ENCODE measurements at places on chromosomes 2 and 18.

DNA sequence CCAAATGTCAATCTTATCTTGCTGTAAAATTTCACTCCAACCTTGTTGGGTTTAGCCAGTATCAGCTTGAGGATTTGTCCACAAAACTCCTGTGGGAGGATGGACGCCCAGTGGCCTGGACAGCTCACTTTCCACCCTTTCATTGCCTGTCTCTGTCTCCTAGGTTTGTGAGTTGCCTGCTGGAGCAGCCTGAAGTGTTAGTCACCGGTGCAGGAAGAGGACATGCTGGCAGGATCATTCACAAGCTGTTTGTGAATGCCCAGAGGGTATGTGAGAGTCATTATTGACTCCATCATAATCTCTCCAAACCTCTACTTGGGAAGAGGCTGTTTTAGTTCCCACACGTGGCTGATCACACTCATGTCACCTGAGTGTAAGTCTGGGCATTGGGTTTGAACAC lies 112.3 kb downstream of the RAB3GAP1 start:
- DNase-seq = no peak

DNA sequence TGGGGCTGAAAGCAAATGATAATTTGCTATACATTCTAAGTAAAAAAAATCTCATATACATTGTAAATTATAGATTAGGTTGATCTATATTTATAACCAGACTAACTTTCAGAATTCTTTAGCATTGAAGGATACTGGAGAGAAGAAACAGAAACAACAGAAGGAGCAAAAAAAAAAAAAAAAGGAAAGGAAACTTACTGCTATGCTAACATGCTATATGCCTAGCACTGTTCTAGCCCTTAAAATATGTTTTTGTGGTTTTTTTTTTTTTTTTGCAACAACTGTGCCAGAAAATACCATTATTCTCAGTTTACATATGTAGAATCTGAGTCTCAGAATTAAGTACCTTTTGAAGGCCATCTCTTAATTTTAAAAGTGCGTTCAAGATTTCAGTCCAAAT lies 204.9 kb upstream of the MC4R start:
- no peak for DNase-seq

DNA sequence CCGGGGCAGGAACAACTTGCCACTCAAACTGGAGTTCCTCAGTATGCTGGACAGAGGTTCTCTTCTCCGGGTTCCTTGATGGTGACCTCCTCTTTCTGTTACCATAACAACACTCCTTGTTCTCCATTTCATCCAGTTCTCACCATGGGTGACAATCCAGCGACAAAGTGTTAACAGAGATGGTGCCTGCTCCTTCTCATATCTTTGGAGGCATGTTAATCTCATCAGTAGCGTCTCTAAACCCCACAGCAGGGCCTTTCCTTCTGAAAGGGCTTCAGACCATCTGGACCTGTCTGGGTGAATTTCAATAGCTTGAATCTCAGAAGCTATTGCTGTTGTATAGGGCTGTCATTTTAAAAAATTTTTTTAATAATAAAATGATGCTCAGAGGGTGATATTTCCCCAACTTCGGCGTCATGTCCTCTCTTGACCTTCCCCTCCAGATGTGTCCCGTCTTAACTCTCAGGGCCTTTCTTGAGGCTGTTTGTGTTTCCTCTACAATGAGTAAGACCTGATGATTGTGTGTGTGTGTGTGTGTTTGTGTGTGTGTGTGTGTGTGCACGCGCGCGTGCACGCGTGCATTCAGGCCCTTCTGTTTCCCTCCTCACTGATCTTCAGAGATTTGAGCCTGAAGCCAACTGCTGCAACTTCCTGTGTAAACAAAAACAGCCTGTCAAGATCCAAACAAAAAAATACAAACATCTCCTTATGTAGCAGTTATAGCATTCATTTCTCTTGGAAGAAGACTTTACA lies 24.3 kb upstream of the CETN1 start:
- no peak for DNase-seq

DNA sequence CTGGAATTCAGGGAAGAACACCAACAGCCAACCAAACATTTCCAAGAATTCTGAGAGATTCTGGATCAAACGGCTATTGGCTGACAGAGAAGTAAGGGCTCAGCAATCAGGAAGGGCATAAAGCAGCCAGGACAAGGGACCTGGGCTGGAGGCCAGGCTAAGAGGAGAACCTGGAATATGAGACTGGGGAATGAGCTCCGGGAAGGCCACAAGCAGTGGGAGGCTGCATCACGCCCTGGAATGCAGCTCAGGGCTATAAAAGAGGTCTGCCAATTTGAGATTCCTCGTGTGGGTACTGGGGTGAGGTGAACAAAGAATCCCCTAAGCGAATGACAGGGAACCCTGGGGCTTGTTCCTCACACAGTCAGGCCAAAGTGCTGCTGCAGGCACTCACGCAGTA lies 60.4 kb downstream of the ANO7 start:
- no peak for DNase-seq

DNA sequence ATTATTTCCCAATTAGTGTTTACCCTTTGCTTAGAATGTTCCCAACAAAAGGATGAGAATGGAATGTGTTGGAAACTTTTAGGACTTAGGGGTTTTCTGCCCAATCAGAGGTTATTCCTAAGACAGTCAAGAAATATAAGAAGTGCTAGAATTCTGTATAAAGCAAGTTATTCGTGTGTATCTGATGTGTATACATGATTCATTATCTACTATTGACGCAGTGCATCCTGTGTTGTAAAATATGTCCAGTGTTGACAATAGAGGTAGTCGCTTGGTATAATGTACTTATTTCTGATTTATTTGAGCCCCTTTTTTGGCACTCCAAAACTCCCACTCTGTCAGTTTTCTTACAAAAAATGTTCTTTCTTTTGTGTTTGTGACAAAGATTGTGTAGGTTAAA lies 881 bp downstream of the PIKFYVE start:
- DNase-seq = no peak

GRCh38 chr2:109062145-109062858 lies 66.7 kb upstream of the SH3RF3 start:
- no peak for DNase-seq

- no peak for DNase-seq
These were observed 1277.0 kb upstream of the SLC39A10 start for GRCh38 chr2:194380011-194380410.

DNA sequence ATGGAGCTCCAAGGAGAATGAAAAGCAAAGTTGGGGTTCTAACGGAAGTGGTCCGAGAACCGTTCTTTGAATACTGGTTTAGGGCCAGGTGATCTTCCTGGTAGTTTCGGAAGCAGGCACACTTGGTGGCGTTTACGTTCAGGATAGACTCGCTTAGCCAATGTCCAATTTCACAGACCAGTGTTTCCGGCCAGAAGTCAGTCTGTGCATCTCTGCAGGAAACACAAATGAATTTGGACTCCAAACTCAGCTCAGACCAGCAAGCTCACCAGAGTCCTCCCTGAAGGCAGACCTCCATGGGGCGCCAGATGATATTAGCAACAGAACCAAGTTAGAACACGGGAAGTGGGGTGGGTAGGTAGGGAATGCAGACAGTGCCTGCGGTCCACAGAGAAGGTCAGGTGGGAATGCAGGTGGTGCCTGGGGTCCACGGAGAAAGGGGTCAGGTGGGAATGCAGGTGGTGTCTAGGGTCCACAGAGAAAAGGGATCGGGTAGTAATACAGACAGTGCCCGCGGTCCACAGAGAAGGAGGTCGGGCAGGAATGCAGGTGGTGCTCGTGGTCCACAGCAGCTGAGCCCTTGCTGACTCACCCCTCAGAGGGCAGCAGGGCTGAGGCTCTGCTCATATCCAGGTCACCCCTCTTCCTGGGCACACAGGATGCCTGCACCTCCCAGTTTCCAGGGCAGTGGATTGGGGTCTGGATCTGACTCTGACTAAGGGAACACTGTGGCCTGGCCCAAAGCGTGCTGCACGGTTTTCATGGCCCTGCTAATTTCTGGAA lies 169.0 kb downstream of the MYT1L start:
- no peak for DNase-seq

GRCh38 chr2:215898363-215898762 lies 115.0 kb downstream of the MREG start:
- DNase-seq = no peak

GRCh38 chr18:36281936-36282335 lies 15.6 kb upstream of the FHOD3 start:
- DNase-seq = no peak

DNA sequence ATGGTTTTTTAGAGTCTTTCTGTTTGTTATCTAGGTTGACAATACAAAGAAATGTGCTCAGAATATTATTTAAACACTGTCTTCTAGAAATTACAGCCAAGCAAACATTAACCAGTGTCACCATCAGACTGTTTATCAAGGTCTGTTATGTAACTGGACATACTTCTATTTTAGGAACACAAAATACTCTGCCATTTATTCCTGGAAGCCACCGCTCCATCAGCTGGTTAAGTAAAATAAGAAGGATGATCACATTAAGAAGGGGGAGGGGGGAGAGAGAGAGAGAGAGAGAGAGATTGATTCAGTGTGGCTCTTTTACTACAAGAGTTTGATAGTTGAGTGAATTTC lies 47.9 kb downstream of the MBP start:
- no peak for DNase-seq

DNA sequence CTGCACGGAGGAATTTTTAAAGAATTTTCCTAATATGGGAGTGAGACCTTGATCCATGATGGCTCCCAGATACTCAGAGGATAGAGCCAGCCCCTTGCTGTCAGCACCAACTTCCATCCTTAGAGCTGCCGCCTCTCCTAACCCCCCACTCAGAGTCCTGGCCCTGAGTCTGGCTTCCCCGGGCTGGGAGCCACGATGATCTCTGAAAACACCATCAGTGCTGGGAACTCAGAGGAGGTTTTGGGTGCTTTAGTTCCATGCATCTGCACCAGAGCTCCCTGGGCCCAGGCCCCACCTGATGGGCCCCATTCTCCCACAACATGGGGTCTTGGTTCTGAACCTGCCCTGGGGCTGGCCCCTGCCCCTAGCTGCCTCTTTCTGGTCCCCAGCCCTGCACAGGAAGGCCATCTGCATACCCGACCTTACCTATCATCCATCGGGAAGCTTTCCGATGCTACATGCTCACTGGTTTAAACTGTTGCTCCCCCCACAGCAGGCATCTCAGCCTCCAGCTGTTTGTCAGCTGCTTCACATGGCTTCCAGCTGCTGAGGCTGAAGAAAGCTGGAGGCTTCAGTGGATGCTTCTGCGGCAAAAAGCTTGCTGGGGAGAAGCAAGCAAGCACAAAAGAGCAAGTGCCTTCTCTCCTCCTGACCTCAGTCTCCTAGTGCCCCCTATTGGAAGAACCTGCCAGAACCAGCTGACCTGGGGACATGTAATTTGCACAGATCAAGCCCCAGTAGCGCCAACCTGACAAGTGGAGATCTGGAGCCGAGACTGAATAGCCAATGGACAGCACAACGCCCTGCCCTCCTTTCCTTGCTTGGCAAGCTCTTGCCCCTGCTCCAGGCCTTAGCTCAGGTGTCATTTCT lies 24.2 kb upstream of the RHOB start:
- DNase-seq = no peak

- DNase-seq = no peak
These were observed 2.3 kb upstream of the TFCP2L1 start for GRCh38 chr2:121287146-121287798.

DNA sequence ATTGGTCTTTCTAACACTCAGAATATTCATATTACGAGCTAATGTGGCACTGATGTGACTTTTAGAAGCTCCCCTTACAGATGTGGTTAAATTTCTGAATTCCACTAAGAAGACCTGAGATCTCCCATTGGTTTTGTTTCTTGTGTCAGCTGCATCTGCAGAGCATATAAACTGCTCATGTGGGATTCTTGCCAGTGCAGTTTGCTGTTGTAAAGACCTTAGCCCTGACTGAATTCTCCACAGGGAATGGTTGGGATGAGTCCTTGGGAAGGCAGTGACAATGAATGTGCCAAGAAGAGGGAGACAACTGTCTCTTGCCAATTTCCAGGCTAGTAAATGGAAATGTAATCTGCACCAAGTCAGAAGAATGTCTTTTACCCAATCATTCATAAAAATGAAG lies 94.1 kb downstream of the PTPRM start:
- no peak for DNase-seq

GRCh38 chr2:68127358-68128242 lies 30.1 kb upstream of the PNO1 start:
- DNase-seq = no peak

- no peak for DNase-seq
These were observed 127.0 kb upstream of the CCDC195 start for GRCh38 chr2:224843141-224843540.

DNA sequence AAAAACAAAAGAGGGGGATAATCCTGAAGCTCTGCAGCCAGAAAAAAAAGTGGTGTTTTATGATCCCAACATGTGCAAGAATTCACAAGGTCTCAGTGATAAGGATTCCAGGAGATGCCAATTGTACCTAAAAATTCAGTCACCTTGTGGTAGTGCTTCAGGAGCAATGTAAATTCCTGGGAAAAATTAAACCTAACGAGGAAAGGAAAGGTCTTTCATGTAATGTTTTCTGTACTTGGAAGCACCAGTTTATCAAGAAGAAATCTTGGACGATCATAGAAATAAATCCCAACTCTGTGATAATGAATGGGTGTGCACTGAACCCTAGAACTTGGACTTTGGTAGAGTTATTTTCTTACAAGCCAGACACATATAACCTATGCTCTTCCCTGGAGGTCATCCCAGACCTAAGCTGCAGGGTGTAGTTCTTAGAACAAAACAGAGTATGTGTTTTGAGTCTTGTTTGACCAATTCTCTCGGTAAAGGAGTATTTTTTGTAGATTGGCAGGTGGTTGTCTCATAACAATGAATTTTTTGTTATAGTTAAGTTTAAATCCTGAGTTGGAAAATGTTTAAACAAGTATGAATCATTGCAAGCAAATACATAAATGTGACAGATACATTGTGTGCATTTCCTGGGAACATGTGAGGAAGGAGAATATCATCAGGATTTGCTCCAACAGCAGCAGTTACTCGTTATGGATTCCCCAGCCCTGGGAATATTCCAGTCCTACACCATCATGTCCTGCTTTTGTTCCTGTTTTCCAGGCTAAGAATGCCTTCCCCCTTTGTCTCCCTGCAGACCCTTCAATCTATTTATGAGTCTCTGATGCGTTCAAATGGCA lies 224.6 kb downstream of the NAPG start:
- no peak for DNase-seq

DNA sequence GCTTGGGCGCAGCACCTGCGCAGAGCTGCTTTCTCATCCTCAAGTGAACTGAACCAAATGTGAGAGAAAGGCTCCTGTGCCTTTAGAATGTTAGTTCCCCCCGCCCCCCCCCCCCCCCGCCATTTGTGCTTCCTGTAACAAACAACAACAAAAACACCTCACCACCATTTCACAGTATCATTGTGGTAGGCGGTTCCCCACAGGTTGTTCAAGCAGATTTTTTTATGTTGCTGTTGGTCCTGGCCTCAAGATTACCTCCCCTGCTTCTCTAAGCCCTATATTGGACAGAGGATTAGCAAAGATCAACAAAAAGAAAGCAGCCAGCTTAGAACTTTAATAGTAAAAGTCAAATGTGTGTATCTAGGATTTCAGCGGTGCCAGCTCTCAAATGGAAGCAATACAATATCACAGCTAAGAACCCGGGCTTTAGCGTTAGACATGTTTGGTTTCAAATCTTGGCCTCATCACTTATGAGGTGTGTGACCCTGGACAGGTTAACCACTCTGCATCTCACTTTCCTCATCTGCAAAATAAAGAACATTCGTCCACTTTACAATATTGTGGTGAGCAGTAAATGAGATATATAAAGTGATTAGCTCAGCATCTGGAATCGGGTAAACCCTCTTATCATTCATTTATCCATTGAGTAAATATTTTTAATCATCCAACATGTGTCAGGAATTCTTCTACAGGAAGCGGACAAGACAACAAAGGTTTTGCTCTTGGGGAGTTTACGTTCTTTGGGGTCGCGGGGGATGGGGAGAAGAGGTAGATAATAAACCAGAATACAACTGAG lies 84.6 kb downstream of the KCTD18 start:
- no peak for DNase-seq

All from pancreas (tissue), 10 donors.